ENCODE measurements at places on chromosomes 7 and 10.

- no peak for DNase-seq
Measured at GRCh38 chr7:86900886-86901285, 158.6 kb downstream of the ELAPOR2 start.

- DNase-seq: no peak
Measured at GRCh38 chr10:29102233-29102632, 186.6 kb upstream of the LYZL1 start.

GRCh38 chr10:133258066-133258817 is 18.4 kb downstream of the ADAM8 start:
- DNase-seq: no peak

- DNase-seq: no peak
Measured at GRCh38 chr7:50856806-50857205, 74.1 kb upstream of the GRB10 start.

- DNase-seq: no peak
Measured at GRCh38 chr10:125880719-125881118, 373 bp downstream of the DHX32 start.

GRCh38 chr7:114720725-114721124 is 201.2 kb upstream of the MDFIC start:
- no peak for DNase-seq

DNA sequence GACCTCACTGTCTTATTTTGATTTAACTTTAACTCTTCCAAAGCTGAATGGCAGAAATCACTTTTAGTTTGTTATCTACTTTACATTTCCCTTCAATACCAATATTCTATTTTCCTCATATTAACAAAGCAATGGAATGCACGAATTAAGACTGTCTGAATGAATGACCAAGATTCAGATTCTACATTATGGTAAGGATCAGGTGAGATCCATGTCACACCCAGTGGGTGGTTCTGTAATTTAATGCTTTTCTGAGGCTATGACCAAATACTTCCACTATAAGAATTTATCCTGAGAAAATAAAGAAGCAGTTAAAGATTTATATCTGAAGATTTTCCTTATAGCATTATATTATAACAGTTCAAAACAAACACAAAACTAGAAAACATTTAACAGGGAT is 90.2 kb upstream of the NUPR2 start:
- DNase-seq: no peak

DNA sequence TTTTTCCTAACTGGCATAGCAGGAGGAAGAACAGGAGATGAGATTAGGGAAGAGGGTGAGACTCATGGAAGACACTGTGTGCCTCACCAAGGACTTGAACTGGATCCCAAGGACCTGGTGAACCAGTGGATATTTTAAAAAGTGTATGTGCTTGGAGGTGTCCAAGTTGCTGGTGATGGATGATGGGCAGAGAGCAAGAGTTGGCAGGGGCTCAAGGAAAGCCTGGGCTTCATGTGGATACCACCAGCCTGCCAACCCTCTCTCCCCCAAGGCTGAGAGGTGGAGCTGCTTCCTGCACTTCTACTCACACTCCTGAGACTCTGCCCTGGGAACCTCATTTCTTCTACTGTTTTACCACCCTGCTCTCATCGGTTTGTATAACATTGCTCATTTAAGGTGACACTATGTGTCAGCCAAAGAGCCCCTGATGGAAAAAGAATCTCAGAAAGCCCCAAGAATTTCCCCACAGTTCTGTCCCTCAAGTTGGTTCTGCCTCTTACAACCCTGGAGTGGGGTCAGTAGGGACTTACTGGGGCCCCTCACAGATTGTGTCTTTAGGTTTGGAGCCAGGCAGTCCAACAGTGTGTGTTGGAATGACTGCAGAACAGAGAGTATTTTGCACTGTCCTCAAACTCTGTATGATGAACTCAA is 56.2 kb upstream of the PDCD4 start:
- no peak for DNase-seq

- DNase-seq: no peak
Measured at GRCh38 chr10:124007773-124008145, 85.6 kb downstream of the CHST15 start.

GRCh38 chr7:47678641-47679380 is 96.9 kb upstream of the TNS3 start:
- DNase-seq: no peak

DNA sequence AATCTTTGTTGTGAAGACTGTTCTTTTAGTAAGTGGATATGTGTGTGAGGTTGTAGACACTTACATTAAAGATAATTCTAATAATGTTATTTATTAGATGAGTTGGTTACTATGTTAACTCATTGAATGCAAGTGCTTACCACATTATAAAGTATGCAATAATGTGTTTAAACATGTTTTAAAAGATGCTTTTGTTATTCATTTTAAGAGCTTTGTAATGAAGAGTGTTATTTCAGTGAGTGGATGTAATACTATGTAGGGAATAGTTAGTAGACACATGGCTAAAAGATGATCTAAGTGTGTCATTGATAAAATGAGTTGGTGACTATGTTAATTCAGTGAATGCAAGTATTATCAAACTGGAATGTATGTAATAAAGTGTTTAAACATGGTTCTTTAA is 70.0 kb upstream of the VOPP1 start:
- no peak for DNase-seq

GRCh38 chr7:64463636-64464375 is 99.1 kb downstream of the ZNF680 start:
- peak; percentile 70 for DNase-seq

GRCh38 chr10:54402576-54402975 is 398.5 kb downstream of the PCDH15 start:
- DNase-seq: no peak

DNA sequence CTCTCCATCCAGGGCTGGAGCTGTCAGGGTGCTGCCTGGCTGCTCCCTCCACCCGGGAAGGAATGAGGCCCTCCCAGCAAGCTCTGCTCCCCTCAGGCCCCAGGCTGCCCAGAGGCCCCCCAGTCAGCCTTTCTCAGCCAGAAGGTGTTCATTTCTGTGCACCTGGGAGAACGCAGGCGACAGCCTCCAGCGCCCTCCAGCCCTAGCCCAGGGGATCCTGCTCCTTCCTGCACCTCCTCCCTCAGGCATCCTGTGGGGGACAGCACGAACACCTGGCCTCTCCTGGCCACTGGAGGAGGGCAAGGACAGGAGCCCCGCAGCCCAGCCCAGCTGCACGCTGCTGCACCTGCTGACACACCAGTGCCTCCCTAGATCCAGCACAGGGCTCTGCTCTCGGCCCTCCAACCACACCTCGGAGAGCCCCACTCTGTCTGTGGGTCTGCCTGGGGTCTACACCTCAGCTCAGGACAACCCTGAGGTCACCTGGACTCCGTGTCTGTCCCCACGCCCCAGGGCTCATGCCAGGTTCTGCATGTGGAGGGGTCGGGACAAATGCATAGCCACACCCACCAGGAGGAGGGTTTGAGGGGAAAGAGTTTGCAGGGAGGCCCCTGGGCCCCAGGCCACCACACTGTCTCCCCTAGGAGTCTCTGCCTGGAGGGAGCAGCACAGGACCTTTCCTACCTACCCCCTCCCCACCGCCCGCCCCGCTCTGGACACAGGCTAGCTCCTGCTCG is 7.4 kb upstream of the PWWP2B start:
- DNase-seq: peak; percentile 21

DNA sequence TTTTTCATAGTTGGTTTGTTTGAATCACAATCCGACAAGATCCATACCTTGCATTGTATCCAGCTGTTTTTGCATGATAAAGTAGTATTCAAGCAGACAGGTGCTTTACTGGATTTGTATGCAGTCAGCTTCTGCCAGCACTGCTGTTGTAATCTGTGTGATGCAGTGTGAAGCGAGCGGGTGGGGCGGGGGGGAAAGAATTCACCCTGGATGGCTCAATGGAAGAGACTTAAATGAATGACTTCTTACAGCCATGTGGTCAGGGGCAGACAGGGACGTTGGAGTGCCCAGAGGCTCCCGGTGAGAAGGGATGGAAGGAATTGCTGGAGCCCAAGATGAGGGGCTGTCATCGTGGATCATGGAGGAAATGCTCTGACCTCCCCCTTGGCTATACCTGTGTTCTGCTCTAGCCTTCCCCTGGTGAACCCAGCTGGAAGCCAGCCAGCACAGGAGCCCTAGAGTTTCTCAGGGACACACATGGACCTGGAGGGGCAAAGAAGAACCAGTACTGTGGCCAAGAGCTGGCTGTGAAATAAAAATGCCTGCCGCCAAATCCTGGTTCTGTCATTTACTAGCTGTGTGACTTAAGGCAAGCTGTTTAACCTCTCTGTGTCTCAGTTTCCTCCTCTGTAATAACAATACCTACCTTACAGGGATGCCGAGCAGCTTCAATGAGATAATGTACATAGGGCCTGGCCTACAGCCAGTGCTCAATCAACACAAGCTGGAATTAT is 14.1 kb downstream of the NFE2L3 start:
- DNase-seq: no peak

DNA sequence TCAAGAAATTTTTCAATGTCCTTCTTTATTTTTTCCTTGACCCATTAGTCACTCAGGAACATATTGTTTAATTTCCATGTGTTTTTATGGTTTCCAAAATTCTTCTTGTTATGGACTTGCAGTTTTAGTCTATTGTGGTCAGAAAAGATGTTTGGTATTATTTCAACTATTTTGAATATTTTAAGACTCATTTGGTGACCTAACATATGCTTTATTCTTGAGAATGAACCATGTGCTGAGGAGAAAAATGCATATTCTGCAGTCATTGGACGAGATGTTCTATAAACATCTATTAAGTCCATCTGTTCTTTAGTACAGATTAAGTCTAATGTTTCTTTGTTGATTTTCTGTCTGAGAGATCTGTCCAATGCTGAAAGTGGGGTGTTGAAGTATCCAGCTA is 42.3 kb upstream of the MDFIC start:
- DNase-seq: no peak

- no peak for DNase-seq
Measured at GRCh38 chr10:102226542-102226870, 407 bp downstream of the ELOVL3 start.

- DNase-seq: no peak
Measured at GRCh38 chr10:68047122-68047521, 28.0 kb downstream of the HERC4 start.

GRCh38 chr7:17207220-17207619 is 91.2 kb upstream of the AHR start:
- no peak for DNase-seq

DNA sequence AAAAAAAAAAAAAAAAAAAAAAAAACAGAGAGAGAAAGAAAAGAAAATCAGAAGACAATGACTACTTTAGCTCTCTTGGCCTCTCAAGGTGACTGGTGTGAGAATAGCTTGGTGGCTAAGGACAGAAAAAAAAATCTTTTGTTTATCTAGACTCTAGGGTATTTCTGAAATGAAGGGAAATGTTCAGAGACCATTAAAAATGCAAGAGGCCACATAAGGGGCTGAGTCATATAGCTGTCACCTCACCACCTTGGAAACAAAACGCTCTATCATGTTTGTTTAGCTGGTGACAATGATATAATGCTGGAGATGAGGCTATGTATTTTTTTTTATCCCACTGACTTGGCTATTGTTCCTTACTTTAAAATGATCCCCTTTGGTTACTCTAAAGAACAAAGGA is 287.0 kb upstream of the CDC14C start:
- DNase-seq: no peak

DNA sequence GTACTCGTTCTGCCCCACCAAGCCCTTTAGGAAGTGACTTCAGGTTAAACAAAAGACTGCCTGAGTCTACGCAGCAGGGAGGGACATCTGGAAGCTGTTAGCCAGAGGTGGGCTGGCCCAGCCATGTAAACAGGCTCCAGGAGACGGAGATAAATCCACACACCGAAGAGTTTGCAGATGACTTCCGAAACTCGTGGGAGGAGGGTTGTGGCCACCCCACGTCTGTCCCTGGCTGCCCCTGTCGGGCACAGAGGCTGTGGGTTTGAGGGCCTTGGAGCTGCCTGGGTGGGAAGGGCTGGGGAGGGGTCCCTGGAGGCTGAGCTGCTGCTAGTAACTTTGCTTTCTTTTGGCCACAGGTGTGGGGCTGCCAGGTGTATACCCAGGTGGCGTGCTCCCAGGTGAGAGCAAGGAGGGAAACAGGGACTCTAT is 15.6 kb downstream of the ELN start:
- DNase-seq: no peak

GRCh38 chr10:6473901-6474370 is 106.1 kb downstream of the PRKCQ start:
- DNase-seq: no peak

DNA sequence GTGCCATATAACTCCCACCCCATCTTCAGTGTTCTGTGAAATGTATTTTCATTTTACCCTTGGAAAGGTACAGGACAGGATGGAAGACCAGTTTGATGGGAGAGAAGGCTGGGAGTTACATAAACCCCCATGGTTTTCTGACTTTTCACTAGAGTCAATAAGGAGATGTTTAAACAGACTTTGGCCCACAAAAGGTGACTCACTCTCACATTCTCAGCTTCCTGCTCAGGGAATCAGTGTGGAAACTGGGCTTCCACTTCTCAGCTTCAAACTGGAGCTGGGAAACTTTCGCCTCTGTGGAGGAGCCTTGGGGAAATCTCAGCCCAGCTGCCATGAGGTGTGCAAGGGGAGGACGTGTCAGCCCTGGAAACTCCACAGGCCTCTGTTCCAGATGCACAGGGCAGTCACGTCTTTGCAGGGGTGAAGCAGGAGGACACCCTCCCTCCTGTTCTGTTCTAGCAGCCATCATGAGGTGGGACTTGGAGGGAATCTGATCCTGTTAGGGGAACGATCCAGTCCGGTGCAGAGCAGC is 560.5 kb upstream of the GALNT17 start:
- no peak for DNase-seq

DNA sequence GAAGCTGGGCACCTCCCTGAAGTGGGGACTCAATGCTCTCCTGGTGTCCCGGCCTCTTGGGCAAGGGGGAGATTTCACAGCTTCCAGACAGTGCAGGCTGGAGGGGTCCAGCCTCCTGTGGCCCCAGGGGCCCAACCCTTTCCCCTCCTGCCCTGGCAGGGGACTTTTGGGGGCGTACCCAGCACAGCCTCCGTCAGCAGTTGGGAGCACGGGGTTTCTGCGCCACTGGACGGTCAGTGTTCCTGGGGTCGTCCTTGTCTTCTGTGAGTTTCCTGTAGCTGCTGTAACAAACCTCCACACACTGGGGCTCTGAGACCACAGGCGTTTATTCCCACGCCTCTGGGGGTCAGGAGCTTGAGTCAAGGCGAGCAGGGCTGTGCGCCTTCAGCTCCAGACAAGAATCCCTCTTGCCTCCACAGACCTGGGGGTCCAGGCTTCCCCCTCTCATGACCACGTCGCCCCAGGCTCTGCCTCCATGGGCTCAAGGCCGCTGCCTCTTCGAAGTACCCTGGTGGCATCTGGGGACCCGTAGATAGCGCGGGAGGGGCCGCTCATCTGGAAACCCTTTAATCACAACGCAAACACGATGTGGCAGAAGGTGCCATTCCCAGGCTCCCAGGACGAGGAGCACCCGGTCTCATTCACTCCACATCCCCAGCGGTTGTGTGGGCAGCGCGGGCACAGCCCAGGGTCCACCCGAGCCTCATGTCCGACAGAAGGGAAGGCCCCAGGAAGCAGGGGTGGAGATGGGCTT is 14.0 kb downstream of the PWWP2B start:
- no peak for DNase-seq

GRCh38 chr10:818010-818409 is 113.5 kb downstream of the LARP4B start:
- DNase-seq: no peak

Data from psoas muscle (tissue), 8 donors.